ENCODE measurements at places on chromosomes 7 and 10.

DNA sequence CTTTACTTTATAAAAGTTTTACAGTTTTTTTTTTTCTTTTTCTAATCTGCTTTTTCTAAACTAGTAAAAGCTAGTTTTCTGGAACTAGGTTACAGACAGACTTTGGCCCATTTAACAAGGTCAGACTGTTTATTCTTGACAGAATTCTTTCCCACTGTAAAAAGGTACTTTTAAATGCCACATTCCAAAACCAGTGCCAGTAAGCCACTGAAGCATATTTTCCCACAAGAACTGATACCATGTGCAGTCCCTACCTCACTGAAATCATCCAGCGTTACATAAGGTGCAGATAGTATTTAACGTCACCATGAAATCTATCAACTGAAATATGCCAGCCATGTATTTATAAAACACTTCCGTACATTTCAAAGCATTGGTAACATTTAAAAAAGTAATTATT, 121.6 kb downstream of the CDK6 start:
- DNase-seq: peak; percentile 45

DNA sequence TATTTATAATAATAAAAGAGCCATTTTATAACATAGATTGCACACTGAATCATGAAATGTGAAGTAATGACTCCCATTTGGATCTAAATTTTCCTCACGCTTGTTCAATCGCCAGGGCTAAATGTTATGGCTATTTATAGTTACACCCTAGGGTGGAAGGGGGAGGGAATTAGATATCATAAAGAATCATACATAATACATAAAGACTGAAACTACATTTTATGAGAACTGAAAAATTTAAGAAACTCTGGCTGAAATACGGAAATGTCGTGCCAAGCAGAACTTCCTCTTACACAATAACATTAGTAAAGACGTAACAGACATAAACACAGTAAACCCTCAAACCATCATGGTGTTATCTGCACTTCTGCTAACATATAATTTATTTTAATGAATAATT, 327.5 kb upstream of the PHF14 start:
- DNase-seq: no peak

DNA sequence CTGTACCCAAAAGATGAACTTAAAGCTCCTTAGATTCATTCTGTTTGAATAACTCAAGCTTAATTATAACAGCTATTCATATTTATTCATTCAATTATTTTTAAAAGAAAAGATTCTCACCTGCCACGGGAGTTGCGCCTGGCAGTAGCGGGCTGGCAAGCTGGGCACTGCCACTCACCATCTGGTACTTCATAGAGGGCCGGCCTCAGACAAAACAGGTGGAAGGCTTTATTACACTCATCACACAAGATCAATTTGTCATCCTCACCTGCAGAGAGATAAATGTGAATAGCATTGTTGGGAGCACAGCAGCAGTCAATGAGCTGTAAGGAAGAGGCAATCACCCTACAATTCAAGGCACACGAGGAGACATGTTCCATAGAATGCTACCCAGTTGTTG, 15.8 kb downstream of the FZD9 start:
- no peak for DNase-seq

- peak; percentile 18 for DNase-seq
Measured at GRCh38 chr7:155300641-155301452, 3.2 kb downstream of the INSIG1 start.

DNA sequence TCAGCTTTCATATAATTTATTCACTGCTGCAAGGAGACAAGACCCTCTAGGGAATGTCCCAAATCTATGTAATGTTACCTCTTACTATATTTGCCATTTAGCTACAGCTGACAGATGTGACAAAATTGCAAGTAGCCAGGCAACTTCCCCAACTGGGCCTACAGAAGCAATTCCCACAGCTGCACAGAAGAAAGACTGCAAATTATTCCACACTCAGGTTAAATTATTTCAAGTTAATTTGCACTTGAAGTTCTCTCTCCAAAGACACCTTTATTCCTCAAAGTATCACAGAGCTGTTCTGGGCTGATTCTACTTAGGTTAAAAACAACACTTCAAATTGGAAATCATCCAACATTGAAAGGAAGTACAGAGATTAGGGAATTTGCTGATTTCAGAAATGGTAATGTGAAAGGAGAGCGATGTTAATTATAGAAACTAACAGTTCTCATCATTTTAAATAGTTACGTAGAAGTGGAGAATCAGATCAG, 133.6 kb downstream of the THSD7A start:
- DNase-seq: no peak
